Sigmoid colon (tissue), 7 donors: ENCODE measurements at places on chromosomes 2 and 18. TPM values are rescaled to one million over a fixed set of nuclear protein-coding genes. Genes with fewer than 3 reads are reported as not detected.

DNA sequence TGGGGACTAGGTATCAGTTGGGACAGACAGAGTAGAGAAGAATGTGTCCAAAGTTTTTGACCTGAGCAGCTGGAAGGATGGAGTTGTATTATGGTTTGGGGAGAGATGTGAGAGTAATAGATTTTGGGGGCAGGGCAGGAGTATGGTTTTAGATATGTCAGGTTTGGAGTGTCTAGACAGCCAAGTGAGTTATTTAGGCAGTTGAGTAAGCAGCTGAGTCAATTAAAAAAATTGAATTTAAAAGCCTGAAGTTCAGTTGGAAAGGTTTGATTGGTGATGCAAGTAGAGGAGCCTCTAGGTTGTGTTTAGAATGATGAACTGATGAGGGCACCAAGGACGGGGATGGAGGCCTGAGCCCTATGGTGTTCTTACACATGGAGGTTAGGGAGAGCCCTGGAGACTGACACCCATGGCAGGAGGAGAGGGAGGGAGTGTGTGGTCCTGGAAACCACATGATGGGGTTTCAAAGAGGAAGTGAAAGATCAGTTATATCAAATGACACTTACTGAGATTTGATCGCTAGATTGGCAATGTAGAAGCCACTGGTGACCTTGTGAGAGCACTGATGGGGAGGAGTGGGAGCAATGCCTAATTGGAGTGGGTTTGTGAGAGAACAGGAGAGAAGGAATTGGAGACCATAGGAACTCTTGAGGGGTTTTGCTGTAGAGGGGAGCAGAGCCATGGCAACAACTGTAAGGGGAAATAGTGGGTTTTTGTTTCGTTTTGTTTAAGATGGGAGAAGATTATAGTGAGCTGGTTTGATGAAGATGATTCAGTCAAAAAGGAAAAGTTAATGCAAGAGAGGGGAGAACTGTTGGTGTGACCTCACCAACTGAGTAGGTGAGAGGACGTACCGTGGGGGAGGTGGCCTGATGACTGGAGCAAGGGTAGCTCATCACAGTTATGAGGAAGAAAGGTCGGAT is 10.3 kb downstream of the ITGA6 start:
- DNase-seq: no peak

GRCh38 chr2:39128919-39129391 is 8.1 kb upstream of the SOS1 start:
- no peak for DNase-seq

RRM2 gene
- 4.3 TPM for total RNA-seq

GRCh38 chr2:190023860-190024259 is 38.7 kb downstream of the MSTN start:
- DNase-seq: no peak

GRCh38 chr18:13323186-13323585 is 104.6 kb downstream of the LDLRAD4 start:
- no peak for DNase-seq

DNA sequence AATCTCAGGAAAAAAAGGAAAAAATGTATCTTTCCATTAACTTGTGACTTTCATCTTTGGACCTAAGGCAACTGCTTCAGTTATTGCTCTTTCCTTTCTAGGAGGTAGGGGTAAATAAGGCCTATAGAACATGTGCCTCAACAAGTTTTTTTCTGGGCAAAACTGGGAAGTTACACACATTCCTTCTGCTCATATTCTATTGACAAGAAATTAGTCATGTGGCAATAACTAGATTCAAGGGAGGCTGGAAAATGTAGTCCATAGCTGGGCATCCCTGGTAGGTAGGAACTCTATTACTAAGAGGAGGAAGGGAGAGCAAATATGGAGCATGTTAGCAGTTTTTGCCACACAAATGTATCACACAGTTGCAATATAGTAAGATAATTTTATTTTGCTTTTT is 37.7 kb upstream of the NEMP2 start:
- no peak for DNase-seq

DNA sequence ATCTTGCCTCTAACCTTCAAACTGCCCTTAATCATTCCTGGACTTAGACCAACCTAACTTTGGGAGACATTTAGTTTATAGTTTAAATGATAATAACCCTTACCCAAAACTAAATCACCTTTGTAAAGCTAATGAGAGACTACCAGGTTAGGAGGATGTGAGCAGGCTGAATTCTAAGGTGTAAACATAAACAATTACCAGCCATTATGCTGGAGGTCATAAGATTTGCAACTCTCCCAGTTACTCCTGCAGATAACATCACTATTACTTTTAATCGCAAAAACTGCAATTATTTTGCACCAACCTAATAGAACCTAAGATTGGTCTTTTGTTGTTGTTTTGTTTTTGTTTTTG is 86.5 kb upstream of the MSH6 start:
- no peak for DNase-seq

NHEJ1 gene
- 15.1 TPM for total RNA-seq

GRCh38 chr2:199659207-199659606 is 191.8 kb downstream of the FTCDNL1 start:
- DNase-seq: no peak

GRCh38 chr2:190807886-190808285 is 72.7 kb upstream of the GLS start:
- no peak for DNase-seq

GRCh38 chr2:47497843-47498460 is 95.0 kb downstream of the MSH2 start:
- DNase-seq: no peak

GRCh38 chr2:180219491-180219890 is 212.4 kb upstream of the CWC22 start:
- no peak for DNase-seq

- DNase-seq: no peak
These were observed 1231.7 kb upstream of the ZEB2 start for GRCh38 chr2:145751629-145752028.

IHH gene
- not detected for total RNA-seq

GRCh38 chr18:58174285-58174684 is 130.3 kb downstream of the NEDD4L start:
- no peak for DNase-seq

BMP10 gene
- total RNA-seq: not detected

PLCL1 gene
- total RNA-seq: 16.8 TPM

DNA sequence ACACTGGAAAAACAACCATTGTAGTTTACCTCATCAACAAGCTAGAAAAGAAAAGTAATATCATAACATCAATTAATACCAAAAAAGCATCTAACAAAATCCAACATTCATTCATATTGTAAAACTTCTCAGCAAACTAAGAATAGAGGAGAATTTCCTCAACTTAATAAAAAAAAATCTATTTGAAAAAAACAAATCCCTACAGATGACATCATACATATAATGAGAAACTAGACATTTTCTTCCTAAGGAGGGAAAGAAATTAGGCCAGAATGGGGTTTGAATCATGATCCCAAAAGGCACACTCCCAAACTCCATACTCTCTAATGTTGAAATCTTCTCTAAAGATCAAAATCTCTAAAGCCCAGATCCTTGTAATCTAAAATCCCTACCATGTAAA is 460.0 kb downstream of the IRS1 start:
- no peak for DNase-seq

DNA sequence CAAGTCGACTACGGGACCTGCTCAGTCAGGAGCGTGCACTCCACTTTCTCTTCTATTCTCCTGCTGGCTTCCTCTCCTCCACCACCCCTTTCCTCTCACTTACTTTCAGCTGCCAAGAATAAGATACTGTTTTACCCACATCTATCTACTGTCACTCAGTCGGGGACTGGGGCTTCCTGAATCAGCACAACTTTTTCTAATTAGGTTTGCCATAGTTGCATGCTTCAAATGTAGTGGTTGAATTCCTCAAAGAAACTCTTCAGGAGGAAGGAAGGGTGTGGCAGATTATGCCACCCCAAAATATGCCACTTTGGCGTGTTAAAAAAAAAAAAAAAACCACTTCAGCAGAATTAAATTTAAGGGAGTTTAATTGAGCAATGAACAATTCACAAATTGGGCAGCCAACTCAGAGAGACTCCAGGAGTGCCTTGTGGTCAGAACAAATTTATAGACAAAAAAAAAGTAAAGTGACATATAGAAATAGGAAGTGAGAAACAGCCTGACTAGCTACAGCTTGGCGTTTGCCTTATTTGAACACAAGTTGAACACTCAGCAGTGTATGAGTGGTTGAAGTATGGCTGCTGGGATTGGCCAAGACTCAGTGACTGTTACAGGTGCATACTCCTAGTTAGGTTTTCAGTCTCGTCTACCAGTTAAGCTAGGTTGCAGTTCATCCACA is 32.5 kb upstream of the RMDN2 start:
- no peak for DNase-seq

DNA sequence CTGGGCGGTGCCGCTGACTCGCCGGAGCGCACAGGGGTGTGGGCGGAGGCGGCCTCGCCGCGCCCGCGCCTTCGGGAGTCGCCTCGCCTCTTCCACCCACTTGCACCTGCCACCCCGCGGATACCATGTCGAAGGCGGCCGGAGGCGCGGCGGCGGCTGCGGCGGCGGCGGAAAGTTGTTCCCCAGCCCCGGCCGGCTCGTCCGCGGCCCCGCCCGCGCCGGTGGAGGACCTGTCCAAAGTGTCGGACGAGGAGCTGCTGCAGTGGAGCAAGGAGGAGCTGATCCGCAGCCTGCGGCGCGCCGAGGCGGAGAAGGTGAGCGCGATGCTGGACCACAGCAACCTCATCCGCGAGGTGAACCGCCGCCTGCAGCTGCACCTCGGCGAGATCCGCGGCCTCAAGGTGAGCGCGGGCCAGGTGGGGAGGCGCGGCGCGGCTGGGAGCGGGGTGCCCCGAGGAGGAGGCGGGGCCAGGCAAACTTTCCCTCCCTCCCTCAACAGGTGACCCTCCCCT is 766 bp downstream of the CCDC85A start:
- no peak for DNase-seq

GALR1 gene
- 0.28 TPM for total RNA-seq

GRCh38 chr2:235496239-235496621 is 2.4 kb downstream of the AGAP1 start:
- no peak for DNase-seq

DNA sequence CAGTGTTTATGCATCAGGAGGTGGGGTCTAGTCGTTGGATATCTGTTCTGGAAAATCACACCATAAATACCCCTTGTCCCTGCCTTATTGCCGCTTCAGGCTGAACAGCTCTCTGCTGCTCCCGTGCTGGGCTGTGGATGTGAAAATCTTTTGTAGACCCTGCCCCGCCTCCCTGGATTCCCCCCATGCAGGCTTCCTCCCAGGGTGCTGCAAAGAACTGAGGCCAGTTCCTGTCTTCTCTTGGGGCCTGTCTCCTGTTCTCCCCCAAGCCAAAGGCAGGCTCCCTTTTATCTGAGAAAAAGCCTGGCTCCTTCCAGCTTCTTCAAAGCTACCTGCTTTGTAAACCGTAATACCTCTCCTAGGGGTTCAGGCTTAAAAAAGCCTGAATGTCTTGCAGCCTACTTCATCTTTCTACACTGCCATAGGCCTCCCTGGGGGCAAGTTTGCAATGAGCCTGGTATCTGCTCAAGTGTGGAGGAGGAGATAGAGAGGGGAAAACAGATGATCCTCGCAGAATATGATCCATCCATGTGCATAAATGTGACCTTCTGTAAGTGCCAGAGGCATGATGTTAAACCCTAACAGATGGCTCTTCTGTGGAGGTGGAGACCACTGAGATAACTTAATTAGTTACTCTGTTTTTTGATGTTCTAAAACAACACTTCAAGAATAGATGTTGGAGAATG is 55.3 kb downstream of the VWA3B start:
- no peak for DNase-seq

DNA sequence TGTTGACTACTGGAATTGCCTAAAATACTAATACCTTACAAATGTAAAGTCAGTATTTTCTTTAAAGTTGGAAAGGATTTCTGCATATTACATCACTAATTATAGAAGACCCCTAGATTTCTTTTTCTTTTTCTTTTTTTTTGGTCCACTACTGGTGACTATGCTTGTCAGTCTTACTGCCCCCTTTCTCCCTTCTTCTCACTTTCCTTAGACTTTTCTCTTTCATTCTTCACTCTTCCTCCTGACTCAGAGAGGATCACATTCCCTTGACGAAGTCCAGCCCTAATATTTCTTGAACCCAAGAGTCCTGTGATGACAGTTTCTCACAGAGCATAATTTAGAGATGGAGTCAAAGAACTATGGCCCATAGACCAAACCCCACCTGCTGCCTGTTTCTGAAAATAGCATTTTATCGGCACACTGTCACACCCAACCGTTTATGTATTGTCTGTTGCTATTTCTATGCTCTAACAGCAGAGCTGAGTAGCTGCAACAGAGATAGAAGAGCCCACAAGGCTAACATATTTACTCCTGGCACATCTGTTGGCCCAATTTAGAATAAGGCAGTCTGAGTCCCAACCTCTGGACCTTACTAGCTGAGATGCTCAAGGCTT is 40.6 kb upstream of the RIOK3 start:
- DNase-seq: no peak

ACKR3 gene
- total RNA-seq: 25.7 TPM

KIF1A gene
- total RNA-seq: 6.7 TPM

GRCh38 chr2:152055366-152056108 is 43.3 kb downstream of the CACNB4 start:
- no peak for DNase-seq

DNA sequence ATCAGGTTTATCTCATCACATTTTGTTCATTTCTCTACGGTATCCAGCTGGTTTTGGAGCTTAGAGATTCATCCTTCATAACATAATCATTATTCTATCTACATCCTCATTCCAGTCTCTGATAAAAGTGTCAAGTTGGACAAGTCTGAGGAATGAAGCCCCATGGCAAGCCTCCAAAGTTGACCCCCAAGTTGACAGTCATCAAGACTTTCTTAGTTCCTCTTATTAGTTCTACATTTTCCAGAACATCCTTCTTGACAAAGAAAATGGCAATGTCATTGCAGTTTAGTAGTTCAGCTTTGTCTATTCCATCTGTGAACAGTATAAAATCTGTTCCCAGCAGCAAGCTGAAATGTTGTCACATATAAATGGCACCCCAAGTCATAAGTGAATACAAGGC is 4.5 kb upstream of the TMSB10 start:
- no peak for DNase-seq

DNA sequence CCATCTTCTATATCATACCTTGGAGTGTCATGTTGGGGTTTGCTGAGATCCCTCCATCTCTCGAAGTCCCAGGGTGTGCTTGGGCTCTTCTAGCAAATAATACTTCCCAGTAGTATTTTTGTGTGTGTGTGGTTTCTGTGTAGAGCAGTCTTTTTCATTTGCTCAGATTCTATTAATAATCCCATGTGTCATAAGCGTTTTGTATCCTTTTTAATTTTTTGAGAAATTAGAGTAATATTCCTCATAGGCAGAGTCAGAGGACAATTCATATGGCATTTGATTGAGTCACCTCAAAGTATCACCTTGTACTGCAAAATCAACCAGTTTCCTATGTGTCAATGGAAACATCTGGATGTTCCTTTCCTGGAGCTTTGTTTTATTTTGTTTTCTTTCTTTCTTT is 37.4 kb upstream of the PPP1R1C start:
- DNase-seq: no peak

DNA sequence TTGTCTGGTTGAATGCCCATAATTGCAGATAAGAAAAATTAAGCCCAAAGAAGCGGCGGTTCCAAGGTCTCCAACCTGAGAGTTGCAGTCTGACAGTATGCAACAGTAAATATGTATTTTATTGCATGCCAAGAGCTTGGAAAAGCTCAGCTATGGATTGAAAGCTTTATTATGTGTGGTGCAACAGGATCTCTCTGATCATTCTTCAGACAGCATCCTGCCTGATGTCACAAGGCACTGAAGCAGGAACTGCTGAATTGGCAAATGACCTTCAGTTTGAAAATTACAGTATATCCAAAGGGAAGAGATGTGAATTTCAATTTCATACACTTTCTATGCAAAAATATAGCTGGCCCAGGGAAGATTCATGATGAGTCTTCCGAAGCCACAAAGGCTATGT is 42.5 kb downstream of the DOCK10 start:
- DNase-seq: no peak

APOB gene
- 2.1 TPM for total RNA-seq
